Dermis lymphatic vessel endothelial cell (primary cell): ENCODE measurements at places on chromosomes 11 and 22. TPM values are rescaled to one million over a fixed set of nuclear protein-coding genes. Genes with fewer than 3 reads are reported as not detected.

MSANTD2 gene
- total RNA-seq, result 6.0 and 8.9 TPM in 2 replicates

HOATZ gene
- not detected in 2 replicates for total RNA-seq

ACCS gene
- total RNA-seq, result 7.3 and 15.4 TPM in 2 replicates

MYRF gene
- 0.11 and 0.26 TPM in 2 replicates for total RNA-seq

ENTHD1 gene
- not detected in 2 replicates for total RNA-seq

MUC5B gene
- not detected in 2 replicates for total RNA-seq

PRG3 gene
- total RNA-seq, result not detected in 2 replicates

MIAT gene
- total RNA-seq, result 0.69 and 0.98 TPM in 2 replicates

FAM181B gene
- total RNA-seq, result not detected in 2 replicates

RBM7 gene
- 64.7 and 68.2 TPM in 2 replicates for total RNA-seq

KDM4E gene
- total RNA-seq, result not detected in 2 replicates

NCAM1 gene
- 0.54 and 1.5 TPM in 2 replicates for total RNA-seq

DHCR7 gene
- total RNA-seq, result 13.6 and 23.8 TPM in 2 replicates

TUB gene
- 0.11 and 0.77 TPM in 2 replicates for total RNA-seq

GGTLC3 gene
- not detected in 2 replicates for total RNA-seq

OR5P2 gene
- total RNA-seq, result not detected in 2 replicates

VPS51 gene
- 231 and 291 TPM in 2 replicates for total RNA-seq

FLRT1 gene
- not detected in 2 replicates for total RNA-seq

BTBD18 gene
- total RNA-seq, result not detected in 2 replicates

TBX10 gene
- not detected in 2 replicates for total RNA-seq

DEUP1 gene
- total RNA-seq, result not detected in 2 replicates

SLC25A45 gene
- 0.87 and 1.3 TPM in 2 replicates for total RNA-seq

YPEL1 gene
- 4.0 TPM in 2 replicates for total RNA-seq

OR2D2 gene
- not detected in 2 replicates for total RNA-seq

GNG3 gene
- not detected in 2 replicates for total RNA-seq

RRM1 gene
- 38.6 and 42.7 TPM in 2 replicates for total RNA-seq

SERGEF gene
- total RNA-seq, result 18.5 and 24.5 TPM in 2 replicates

ZNF215 gene
- total RNA-seq, result 0.33 and 0.69 TPM in 2 replicates

SLC35E4 gene
- 10.5 and 31.3 TPM in 2 replicates for total RNA-seq

KCNK4 gene
- not detected in 2 replicates for total RNA-seq

OR51A2 gene
- not detected in 2 replicates for total RNA-seq

MUC15 gene
- total RNA-seq, result not detected in 2 replicates

DDTL gene
- total RNA-seq, result 0.86 and 4.7 TPM in 2 replicates

APOC3 gene
- not detected in 2 replicates for total RNA-seq

CATSPER1 gene
- 0.26 TPM in 1 of 2 replicates, not detected in the other for total RNA-seq

AQP11 gene
- total RNA-seq, result 0.11 and 0.17 TPM in 2 replicates

THRSP gene
- total RNA-seq, result not detected in 2 replicates

CARD16 gene
- total RNA-seq, result 40.0 and 98.1 TPM in 2 replicates

ALDH3B1 gene
- 0.52 and 0.87 TPM in 2 replicates for total RNA-seq

DBX1 gene
- not detected in 2 replicates for total RNA-seq

CYTH4 gene
- total RNA-seq, result under 0.01 and 0.17 TPM in 2 replicates

APOL6 gene
- total RNA-seq, result 13.7 and 14.7 TPM in 2 replicates

APOA1 gene
- not detected in 2 replicates for total RNA-seq

GAS2 gene
- total RNA-seq, result 0.76 and 0.95 TPM in 2 replicates

FXYD2 gene
- total RNA-seq, result 0.98 and 1.2 TPM in 2 replicates

GSTP1 gene
- total RNA-seq, result 473 and 682 TPM in 2 replicates

OR10W1 gene
- not detected in 2 replicates for total RNA-seq

OR52I2 gene
- total RNA-seq, result not detected in 2 replicates
